ENCODE measurements at places on chromosomes 4 and X. TPM values are rescaled to one million over a fixed set of nuclear protein-coding genes. Genes with fewer than 3 reads are reported as not detected.

The ATOH1 gene
- not detected for total RNA-seq

The MID2 gene
- 1.3 TPM for total RNA-seq

The CSAG3 gene
- not detected for total RNA-seq

DNA sequence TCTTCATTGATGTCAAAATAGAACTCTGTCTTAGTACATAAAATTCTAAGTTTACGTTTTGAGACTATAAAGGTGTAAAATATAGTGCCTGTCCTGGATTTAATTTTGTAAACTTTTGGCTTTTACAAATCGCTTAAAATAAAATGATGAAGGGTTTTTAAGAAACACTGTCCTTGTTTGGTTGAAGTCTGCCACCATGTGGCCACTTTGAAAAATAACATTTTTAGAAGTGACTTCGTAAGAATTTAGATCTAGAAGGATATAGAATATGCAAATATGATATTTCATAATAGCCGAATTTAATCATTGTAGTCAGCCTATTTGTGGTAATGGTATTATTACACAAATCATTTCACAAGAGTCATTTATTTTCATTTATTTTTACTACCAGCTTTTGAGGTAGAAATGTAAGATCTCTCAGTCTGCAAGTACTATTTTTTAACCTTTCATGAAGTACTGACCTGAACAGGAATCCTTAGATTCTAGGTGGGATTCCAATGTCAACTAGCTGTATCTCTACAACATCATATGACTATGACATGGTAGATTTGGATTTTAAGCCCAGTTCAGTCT lies 31.0 kb upstream of the FAT4 start:
- no peak for DNase-seq

- DNase-seq: no peak
Observed at GRCh38 chrX:142149919-142150318, 55.2 kb downstream of the MAGEC2 start.

- DNase-seq: no peak
Observed at GRCh38 chr4:145619639-145619996, 433 bp downstream of the MMAA start.

DNA sequence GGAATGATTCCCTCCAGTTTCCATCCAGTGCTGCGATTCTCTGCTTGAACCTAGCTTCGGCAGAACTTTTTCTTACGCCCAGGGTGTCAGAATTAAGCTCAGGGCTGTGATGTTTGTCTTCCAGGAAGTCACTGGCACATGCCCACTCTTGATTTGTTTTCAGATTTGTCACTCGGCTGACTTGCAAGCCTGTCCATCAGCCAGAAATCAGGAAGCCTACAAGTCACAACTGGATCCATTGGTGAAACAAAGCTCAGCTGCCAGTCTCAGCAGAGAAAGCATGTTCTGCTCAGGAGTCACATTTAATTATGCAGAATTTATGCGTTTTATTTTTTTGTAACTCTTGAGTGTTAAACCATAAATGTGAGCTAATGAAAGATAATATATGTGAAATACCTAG lies 38.2 kb upstream of the PNPLA4 start:
- no peak for DNase-seq
